Stimulated activated CD4-positive, alpha-beta T cell treated with anti-CD3 and anti-CD28 coated beads, Interleukin-1b, Interleukin-23, amount 100 ng/mL, for 4 hours (primary cell): ENCODE measurements at places on chromosomes 2 and 18.
A peak's percentile ranks its signal among the peaks of the same experiment; 100 is the strongest.

DNA sequence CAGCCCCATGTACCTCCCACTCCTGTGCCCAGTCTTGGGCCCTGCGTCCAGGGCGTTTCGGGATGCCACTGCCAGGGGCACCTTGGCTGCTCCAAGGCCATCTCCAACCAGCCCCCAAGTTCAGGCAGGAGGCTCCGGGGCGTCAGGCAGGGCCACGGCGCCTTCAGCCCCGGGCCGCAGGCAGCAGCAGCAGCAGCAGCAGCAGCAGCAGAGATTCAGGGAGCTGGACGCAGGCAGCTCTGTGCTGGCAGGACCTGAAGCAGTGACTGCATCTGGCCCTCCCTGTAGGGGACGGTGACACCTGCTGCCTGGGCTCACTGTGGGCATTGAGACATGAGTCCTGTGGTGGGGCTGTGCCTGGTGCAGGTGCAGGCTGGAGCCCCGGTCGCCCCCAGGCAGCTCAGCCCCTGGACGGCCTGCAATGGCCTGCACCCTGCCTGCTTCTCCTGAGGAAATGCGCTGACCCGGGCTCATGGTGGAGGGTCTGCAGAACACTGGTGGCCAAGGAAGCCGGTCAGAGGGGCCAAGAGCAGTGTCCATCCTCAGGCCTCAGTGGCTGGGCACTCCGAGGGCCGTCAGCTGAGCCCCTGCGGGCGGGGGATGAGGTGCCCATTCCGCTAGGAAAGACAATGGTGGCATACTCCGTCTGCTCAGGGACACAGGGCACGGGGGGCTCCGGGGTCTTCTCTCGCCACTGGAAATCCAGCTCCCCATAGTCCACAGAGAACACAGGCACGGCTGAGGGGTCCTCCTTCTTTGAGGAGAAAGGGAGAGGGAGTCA is 8.0 kb downstream of the PDCD1 start:
- DNase-seq, result no peak

DNA sequence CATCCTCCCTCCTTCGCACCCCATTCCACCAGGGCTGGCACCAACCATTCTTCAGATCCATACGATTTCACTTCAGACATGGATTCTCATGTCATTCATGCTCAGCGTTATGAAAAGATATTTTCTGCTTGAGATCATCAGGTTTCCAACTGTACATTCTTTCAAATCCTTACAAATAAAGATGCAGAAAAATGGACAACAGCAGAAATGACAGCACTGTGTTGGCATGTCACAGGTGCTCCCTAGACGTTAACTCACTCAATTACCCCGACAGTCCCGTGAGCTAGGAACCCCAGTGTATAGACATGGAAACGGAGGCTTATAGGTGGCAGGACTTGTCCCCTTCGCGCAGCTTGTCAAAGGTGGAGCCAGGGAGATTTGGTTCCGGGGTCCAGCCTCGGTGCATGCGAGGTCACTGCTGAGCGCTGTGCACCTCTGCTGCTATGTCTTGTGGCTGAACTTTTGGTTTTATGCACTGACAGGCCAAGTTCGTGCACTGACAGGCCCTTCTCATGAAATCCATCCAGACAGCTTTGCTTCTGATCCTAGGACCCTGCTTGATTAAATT is 17.7 kb downstream of the FHL2 start:
- DNase-seq, result no peak

- DNase-seq, result no peak
These were observed 1960.2 kb downstream of the SUCLG1 start for GRCh38 chr2:82498777-82499443.

DNA sequence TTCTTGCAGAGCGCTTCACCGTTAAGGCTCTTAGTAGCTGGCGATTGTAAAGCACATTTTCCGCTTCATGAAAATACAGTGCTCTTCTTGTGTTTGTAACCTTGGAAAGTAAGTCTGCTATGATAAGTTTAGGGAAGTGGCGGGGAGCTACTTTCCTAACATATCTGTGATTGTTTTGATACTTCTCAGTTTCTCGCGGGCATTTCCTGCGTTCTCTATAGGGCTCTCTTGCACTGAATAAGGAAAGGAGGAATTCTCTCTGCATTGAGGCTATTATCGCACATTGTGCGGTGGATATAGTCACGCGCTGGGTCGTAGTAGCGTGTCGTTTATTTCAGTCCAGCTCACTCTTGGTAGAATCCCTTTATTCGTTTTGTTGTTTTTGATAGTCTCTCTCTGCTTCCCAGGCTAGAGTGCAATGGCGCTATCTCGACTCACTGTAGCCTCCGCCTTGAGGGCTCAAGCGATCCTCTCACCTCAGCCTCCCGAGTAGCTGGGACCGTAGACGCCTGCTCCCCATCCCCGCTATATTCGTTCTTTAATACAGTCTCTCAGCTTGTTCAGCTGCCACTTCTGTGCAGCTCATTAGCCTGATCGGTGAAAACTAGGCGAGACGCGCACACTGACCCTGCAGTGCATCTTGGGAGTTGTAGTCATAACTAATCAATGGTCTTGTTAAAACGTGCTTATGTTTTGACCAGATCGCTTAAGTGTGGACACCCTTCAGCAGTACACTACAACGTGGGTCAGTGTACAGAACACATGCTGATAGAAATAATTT is 1.0 kb upstream of the PPP4R3B start:
- DNase-seq, result peak; percentile 30

GRCh38 chr2:9877026-9877425 is 33.8 kb downstream of the TAF1B start:
- no peak for DNase-seq

- DNase-seq, result no peak
These were observed 592 bp upstream of the MARS2 start for GRCh38 chr2:197704434-197705120.

DNA sequence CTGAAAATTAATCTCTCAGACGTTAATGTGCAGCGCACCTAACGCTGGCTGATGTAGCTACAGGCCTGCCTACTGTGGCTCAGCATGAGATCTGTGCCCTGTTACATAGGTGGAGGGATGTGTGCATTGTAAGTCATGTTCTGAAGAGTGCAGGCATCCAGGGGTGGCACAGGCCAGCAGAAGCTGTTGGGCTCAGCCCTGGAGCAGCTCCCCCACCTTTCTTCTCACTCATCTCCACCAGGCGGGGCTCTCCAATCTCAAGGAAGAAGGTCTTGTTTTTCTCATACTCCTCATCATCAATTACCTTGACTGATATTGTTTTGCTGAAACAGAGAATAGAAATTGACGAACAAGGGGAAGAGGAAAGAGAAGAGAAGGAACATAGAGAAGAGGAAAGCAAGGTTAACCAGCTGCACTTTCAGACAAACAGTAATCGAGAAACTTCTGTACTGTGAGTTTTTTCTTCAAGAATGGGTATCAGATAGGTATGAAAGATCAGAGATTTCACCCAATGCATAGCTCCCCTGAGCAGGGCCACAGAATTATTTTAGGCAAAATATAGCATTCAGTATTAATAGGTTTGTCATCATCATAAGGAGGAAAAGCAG is 273.6 kb downstream of the SLC8A1 start:
- DNase-seq, result no peak

DNA sequence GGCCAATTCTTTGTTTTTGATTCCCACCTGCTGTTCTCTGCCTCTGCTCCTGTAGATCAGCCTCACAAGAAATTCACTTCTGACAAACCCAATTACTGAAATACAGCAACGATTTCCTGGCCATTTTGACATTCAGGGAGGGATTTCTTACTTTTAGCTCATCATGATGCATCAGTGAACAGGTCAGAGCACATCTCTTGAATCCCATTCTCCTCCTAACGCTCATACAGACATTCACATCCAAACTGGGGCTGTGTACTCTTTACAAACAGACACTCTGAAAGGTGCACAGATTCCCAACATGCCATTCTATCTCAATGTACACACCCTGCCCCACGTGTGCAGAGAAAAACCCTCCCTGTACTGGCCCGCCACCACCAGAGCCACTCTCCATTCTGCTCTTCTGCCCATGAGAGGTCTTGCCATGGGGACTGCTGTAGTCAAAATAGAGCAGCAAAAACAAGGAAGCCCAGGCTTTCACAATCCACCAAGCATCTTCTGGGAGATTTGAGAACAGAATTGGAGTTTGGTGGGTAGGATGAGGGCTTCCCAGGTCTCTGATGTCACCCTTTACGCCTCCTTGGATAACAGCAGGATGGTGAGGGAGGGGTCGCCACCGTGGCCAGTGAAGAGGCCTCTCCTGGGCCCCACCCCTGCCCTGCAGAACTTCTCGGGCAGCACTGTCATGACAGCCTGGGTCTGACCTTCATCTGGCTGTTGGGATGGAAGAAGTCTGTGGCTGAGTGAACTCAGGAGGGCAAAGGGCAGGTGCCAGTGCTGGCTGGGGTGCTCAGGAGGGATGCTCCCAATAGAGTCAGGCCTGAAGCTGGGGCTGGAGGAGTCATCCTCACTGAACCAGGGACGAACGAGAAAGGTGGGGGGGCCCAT is 41.9 kb upstream of the ZFP36L2 start:
- no peak for DNase-seq
